ENCODE measurements at places on chromosomes 2 and 18.
A peak's percentile ranks its signal among the peaks of the same experiment; 100 is the strongest.

GRCh38 chr2:104215269-104216161, 638.4 kb upstream of the POU3F3 start:
- no peak for DNase-seq

GRCh38 chr2:164368896-164369295, 252.4 kb downstream of the GRB14 start:
- DNase-seq = no peak

GRCh38 chr2:179952658-179953057, 54.4 kb downstream of the CWC22 start:
- no peak for DNase-seq

GRCh38 chr2:38415023-38415422, 38.0 kb upstream of the ATL2 start:
- DNase-seq = no peak

GRCh38 chr18:62857263-62857976, 142.1 kb downstream of the PHLPP1 start:
- no peak for DNase-seq

- no peak for DNase-seq
Observed at GRCh38 chr18:49778826-49779465, 34.4 kb downstream of the ACAA2 start.

GRCh38 chr18:36993068-36993467, 164.1 kb downstream of the KIAA1328 start:
- no peak for DNase-seq

GRCh38 chr2:37658682-37659081, 12.8 kb downstream of the CDC42EP3 start:
- no peak for DNase-seq

DNA sequence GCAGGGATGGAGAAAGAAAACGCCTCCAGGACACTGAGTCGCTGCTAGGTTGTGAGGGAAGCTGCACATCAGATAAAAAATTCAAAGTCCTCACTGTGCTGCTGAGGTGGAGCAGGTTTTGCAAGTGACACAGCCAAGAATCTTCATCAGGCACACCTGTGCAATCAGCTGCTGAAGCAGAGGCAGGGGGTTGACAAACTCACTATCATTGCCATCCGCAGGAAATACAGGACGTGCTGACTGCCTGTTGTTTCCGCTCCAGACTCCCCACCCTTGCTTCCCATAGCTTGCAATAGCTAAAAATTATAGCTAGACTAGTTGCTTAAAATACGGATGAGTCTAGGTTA, 147.8 kb upstream of the FHL2 start:
- DNase-seq = no peak

GRCh38 chr2:55811048-55811447, 112.5 kb downstream of the EFEMP1 start:
- no peak for DNase-seq

- peak; percentile 24 for DNase-seq
Observed at GRCh38 chr2:174607989-174608865, 10.6 kb upstream of the WIPF1 start.

DNA sequence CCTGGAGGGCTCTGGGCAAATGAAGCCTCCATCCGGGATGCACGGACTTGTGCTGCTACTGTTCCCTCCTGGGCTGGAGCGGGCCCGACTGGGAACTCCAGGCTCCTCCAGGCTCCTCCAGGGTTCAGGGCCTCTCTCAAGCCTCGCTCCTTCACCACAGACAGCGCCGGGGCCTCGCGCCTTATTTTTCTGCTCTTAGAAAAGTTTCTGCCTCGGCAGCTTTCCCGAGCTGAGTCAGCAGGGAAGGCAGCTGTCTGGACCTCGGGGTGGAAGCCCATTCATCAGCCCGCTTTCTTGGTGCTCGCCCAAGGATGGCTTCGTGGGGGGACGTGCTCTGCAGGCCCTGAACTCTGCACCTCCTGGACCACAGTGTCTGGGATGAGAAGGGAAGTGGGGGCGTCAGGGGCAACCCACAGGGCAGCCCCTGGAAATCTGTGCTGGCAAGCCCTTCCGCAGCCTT, 12.9 kb upstream of the TEX51 start:
- no peak for DNase-seq

DNA sequence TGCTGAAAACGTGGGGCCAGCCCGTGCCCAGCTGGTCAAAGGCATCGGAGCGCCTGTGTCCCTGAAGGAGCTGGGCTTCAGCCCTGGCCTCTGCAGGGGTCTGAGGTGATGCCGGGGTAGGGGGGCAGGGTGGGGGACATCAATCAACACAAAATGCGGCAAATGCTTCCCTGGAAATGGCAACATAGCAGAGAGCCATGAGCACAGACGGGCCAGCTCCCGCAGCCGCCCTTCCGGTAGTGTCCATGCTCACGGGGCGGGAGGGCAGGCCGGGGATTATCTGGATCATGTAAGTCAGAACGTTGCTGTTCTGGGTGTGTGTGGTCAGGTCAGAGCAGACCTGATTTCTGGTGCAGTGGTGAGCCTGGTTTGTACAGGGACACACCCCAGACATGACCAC, 56.5 kb upstream of the TWIST2 start:
- no peak for DNase-seq

- no peak for DNase-seq
Observed at GRCh38 chr2:5617796-5618195, 74.4 kb upstream of the SOX11 start.

DNA sequence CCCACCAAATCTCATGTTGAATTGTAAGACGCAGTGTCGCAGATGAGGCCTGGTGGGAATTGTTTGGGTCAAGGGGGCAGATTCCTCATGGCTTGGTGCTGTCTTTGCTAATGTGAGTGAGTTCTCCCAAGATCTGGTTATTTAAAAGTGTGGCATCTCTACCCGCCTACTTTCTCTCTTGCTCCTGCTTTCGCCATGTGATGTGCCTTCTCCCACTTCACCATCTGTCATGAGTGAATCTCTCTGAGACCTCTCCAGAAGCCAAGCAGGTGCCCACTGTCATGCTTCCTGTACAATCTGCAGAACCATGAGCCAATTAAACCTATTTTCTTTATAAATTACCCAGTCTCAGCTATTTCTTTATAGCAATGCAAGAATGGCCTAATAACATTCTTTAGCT, 246.6 kb upstream of the CDH20 start:
- DNase-seq = no peak

DNA sequence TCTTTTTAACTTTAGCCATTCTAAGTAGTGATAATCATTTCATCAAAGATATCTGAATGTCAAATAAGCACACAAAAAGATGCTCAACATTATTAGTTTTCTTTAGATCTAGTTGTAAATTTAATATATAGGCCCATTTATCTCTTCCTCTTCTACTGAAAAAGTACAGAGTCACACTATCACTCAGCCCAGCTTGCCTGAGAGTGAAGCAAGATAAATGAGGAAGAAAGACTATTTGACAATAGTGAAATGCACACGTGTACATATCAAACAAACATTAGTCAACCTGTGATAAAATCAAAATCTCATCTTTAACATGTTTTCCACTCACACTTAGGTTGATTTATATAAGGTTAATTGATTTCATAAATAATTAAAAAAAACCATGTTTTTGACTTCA, 83.5 kb upstream of the CCDC195 start:
- DNase-seq = no peak

DNA sequence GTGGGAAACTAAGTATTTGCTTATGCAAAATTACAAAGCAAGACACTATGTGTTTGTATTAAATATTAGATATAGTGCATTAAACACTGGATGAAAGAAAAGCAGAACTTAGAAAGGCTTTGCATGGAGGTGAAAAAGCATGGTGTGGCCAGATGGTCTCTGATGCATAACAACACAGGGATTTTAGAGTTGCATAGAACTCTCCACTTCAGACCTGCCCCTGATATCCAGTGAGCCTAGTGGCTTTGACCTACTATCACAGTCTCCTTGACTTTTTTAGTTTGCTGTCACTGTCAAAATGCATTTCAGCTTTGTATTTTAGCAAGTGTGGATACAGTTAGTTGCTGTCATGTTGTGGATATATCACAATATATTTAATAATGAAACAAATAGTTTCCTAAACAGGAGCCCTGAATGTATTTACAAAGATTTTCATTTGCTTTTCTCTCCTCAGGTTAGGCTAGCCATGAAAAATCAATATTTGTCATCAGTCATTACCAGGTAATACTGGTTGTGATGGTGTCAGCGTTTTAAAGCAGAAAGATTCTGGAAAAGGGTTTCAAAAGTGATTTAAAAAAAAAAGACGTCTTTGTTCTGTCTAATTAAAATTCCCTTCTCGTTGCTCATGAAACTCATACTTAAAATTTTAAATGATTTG, 5.2 kb downstream of the CSRNP3 start:
- DNase-seq = no peak

GRCh38 chr2:161844822-161845221, 220.6 kb downstream of the SLC4A10 start:
- no peak for DNase-seq

GRCh38 chr18:51998066-51998465, 341.9 kb upstream of the DCC start:
- DNase-seq = no peak

GRCh38 chr2:126653109-126653508, 2.8 kb upstream of the GYPC start:
- DNase-seq = no peak

DNA sequence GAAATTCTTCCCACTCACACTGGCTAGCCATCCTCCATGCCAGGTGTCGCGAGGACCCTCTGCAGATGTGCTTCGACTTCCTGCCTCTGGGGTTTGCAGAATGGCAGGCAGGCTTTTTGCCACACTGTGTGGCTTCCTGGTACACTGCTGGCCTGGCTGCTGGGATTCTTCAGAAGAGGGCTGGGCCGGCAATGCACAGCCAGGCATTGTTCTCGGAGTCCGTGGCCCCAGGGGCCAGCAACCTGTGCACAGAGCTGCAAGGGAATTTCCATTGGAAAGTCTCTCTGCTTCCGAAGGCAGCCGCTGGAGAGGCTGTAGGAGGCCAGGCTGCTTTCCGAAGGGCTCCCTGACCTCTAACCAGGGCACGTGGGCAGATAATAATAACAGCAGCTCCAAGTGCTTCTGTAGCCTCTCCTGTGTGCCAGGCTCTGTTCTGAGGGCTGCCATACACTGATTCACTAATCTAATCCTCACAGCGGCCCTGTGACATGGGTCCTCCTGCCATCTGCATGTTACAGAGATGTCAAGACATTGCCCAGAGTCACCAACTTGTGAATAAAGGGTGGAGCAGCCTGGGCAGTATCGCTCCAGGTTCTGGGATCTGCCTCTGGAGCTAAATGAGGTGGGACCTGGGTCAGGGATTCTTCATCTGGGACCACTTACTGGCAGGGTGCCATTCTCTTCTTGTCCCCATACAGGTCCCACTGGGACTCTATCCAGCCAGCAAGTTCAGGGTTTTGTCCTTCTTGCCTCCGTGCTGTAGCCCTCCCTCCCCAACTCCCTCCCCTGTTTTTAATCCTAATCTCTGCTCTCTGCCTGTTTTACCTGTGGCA, 5.0 kb downstream of the LDLRAD4 start:
- no peak for DNase-seq

- DNase-seq = no peak
Observed at GRCh38 chr2:229045671-229046070, 225.4 kb downstream of the PID1 start.

- DNase-seq = no peak
Observed at GRCh38 chr18:62614494-62614893, 91.7 kb downstream of the ZCCHC2 start.

GRCh38 chr2:83587309-83587708, 871.8 kb downstream of the SUCLG1 start:
- no peak for DNase-seq

GRCh38 chr2:100285691-100286090, 36.6 kb downstream of the LONRF2 start:
- no peak for DNase-seq

DNA sequence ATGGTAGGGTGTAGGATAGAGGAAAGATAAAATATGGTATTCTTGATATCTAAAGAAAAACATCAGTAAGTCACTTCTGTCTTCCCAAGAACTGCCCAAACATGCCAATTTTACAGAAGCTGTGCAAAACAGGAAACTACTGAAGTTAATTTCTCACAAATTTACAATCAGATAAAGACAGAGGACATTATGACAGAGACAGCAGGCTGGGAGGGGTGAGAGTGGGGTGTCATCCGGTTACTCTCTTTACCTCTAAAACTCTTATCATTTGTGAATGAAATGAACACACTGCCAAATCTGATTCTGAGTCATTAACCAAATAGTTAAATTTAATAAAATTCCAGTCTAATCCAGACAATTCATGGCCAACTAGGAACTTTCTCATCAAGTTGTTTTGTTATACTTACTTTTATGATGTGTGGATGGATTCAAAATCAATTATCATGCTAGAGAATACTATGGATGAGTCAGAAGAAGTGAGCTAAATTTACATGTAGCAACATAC, 323.2 kb upstream of the MEX3C start:
- DNase-seq = no peak

- DNase-seq = peak; percentile 63
Observed at GRCh38 chr2:218852911-218853667, 6.5 kb upstream of the WNT6 start.

DNA sequence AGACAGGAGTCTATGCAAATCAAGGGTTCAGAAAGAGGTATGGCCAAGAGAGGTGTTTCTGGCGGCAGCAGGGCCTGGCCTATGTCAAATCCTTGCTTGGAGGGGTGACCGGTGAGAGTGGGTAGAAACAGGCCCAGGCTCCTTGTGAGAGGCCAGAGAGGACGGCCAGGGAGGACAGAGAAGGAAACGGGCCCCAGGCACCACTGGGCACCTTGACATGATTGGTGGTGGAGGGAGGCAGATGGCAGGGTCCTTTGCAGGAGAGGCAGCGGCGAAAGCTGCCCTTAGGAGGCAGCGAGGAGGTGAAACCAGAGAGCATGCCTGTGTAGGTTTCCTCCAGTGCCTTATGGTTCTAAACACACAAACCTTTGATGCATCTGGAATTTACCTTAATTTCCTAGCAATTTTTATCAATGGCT, 6.2 kb downstream of the RAMP1 start:
- DNase-seq = no peak

DNA sequence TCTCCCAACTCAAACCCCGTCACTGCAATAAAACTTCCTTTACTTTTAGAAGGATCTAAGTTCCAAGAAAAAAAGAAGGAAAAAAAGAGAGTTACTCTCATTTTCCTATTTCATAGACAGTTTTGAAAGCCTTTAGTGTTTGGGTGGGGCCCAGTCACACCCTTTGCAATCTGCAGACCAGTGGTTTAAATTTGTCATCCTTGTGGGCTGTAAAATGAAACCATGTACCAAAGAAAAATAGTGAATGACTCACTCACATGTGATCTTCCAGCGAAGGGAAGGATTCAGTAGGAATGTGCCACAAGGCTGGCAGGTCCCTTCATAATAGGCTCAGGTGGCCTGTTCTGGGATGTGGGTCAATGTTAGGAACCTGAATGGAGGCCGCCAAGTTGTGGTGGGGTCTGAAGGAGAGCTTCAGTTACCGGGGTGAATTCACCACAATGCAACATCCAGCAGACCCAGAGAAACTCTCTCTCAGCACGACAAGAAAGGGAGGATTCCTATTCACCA, 28.3 kb downstream of the ANXA4 start:
- no peak for DNase-seq

Measured in stimulated activated CD4-positive, alpha-beta T cell treated with anti-CD3 and anti-CD28 coated beads, Interleukin-1b, Interleukin-23, amount 100 ng/mL, for 4 hours (primary cell).